ENCODE measurements at places on chromosomes 7 and 10. TPM values are rescaled to one million over a fixed set of nuclear protein-coding genes. Genes with fewer than 3 reads are reported as not detected.

PTER gene
- total RNA-seq = 4.2 TPM

LHFPL3 gene
- 0.47 TPM for total RNA-seq

DNA sequence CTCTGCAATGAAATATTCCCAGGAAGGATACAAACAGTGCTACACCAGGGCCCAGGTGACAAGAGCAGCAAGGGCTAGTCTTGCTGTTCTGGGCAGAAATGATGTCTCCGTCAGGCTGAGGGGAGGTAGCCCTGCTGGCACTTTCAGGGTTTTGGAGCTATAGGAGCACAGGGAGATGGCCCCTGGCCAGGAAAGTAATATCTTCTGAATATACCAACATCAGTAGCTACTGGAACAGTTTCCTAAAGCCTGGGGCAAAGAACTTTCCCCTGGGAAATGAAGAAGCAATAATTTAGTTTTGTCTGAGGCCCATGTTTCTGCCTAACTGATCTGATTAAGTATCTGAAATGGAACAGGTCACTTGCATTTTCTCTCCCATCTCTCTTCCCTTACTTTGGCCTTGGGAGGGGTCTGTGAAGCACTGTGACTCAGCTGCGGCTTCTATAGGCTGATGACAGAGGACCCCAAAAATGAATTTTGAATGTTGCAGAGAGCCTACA is 489.1 kb upstream of the PODXL start:
- no peak overlapping the region for H3K4me3 ChIP-seq
- H3K27ac ChIP-seq = no peak overlapping the region
- no peaks in the 10 kb centered on the region for H3K36me3 ChIP-seq
- no peaks in the 10 kb centered on the region for H3K4me1 ChIP-seq
- H3K27me3 ChIP-seq = no peaks in the 10 kb centered on the region

GRCh38 chr7:68484731-68485130 is 1113.5 kb upstream of the AUTS2 start:
- H3K4me3 ChIP-seq = no peak overlapping the region
- no peak for DNase-seq
- H3K4me1 ChIP-seq = no peaks in the 10 kb centered on the region

KCNMA1 gene
- 24.7 TPM for total RNA-seq

- no peaks in the 10 kb centered on the region for H3K27me3 ChIP-seq
- H3K4me3 ChIP-seq = no peak overlapping the region
- no peaks in the 10 kb centered on the region for H3K36me3 ChIP-seq
Observed at GRCh38 chr10:121942749-121943416, 15.1 kb upstream of the ATE1 start.

DNA sequence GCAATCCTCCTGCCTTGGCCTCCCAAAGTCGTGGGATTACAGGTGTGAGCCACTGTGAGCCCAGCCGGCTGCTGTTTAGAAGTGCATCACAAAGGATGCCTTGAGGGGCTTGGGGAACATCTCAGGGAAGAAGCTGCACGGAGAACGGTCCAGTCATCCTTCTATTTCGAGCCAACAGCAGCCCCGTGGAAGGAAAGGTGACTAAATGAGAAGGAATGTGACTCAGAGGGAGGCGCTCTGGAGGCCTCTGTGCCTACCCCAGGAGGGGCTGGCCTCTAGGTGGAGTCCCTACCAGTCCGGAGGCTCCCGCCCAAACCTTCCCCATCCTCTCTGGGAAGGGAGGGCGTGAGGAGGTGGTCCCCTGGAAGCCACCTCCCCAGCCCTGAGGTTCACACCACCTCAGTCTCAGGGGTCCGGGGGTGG is 76.2 kb downstream of the CTBP2 start:
- no peaks in the 10 kb centered on the region for H3K36me3 ChIP-seq
- H3K27me3 ChIP-seq = no peaks in the 10 kb centered on the region
- no peak for DNase-seq
- peaks cover 32% of the 10 kb centered on the region for H3K4me1 ChIP-seq

GRCh38 chr7:155583636-155584035 is 37.3 kb upstream of the CNPY1 start:
- no peak for DNase-seq
- no peak overlapping the region for H3K27ac ChIP-seq
- no peak overlapping the region for H3K4me3 ChIP-seq
- H3K4me1 ChIP-seq = peaks cover 6% of the 10 kb centered on the region
